AG04450 (cell line): ENCODE measurements at places on chromosomes 2 and 18.

GRCh38 chr2:152924722-152925121 is 206.3 kb downstream of the ARL6IP6 start:
- no peak for DNase-seq

GRCh38 chr2:2587354-2587753 is 256.3 kb upstream of the MYT1L start:
- DNase-seq: no peak

- no peak for DNase-seq
Observed at GRCh38 chr2:222232839-222233238, 66.0 kb downstream of the PAX3 start.

- no peak for DNase-seq
Observed at GRCh38 chr2:3468296-3468988, 50.9 kb downstream of the ADI1 start.

- DNase-seq: no peak
Observed at GRCh38 chr2:165660361-165660760, 133.7 kb downstream of the GALNT3 start.

DNA sequence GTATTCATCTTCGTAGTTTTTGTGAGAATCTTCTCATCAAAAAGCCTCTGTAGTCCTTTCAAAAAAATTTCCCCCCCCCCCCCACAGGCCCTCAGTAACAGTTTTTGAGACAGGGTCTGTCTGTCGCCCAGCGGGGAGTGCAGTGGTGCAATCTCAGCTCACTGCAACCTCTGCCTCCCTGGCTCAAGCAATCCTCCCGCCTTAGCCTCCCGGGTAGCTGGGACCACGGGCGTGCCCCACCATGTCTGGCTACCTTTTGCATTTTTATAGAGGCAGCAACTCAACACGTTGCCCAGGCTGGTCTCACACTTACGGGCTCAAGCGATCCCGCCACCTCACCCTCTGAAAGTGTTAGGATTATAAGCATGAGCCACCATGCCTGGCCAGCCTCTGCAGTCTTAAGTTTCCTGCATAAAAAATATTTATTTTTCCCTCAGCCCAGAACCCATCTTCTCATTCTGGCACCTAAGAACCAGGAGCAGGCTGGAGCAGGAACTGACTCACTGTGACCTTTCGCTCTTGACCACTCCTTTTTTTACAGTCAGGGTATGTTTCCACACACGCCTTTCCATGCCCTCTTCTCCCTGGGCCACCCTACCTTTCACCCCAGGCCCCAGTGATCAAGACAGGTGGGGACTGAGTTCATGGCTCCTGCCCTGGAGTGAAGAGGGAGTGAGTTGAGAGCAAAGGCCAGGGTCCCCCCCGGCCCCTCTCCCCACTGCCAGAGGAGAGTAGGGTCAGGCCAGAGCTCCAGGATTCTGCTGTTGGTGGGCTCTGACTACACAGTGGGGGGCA is 32.5 kb upstream of the NT5DC4 start:
- DNase-seq: no peak

DNA sequence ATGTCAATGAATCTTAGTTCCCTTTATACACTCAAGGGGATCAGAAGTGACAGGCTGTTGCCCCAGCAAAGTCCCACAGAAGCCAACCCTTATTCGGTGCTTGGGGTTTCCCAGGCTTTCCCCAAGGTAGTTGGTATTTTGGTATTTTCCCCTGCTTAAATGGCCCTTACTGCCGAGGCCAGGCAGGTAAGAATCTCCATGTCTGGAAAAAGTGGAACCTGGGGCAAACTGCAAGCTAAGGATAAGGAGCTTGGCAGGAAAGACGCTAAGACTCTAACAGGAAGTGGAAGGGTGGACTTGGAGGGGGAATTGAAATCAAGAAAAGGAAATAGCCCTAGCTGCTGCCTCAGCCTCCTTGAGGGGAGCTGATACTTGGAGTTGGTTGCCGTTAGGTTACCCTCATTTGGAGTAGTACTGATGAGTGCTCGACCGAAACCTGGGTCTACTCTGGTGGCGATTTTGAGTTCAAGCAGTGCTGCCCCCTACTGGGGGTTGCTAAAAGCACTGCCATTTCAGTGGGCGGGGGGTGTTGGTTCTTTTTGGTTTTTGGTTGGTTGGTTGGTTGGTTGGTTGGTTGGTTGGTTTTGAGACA is 3.3 kb upstream of the GPBAR1 start:
- DNase-seq: no peak

DNA sequence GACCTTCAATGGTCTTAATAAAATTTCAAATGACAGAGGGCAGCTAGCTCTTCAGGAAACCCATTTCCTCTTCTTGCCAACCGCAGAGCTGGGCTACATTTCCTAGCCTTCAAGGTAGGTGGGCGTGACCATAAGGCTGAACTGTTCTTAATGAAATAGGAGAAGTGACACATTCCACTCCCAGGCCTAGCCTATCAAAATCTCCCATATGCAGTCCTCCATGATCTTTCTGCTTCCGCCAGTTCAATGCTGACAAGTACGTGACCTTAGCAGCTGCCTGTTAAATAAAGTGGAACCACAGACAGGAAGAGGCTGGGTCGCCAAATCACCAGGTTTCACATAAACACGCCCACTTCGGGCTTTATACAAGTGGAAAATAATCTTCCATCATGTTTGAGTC is 13.2 kb downstream of the SERPINE2 start:
- DNase-seq: no peak

DNA sequence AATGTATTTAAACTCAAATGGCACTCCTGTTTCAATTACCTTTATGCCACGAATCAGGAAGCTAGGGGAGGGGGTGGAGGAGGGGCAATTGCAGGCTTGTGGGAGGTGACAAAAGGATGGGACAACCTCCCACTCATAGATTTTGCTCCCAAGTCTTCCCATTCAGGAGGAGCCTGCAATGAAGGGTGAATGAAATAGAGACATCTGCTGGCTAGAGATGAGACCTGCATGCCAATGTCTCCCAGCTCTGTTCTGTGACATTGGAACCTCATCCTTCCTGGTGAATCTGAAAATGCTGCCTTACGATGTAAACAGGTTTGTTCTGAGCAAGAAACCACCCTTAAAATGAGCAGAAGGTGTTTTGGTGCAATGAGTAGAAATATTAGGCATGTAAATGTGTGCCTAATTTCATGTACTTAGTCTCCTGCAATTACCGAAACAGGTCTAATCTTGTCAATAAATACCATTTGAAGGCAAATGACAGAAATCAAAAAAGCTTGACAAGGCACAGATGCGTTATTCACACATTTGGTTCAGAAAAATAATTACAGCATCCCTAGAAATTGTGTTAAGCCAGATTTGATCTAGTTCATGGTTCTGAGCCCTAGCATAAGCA is 2.7 kb upstream of the PID1 start:
- peak; percentile 23 for DNase-seq

GRCh38 chr2:128607440-128607839 is 288.8 kb upstream of the HS6ST1 start:
- DNase-seq: no peak
